AG08395 (cell line): ENCODE measurements at places on chromosomes 5 and 9.

GRCh38 chr5:105587963-105588662 lies 2025.5 kb upstream of the NUDT12 start:
- DNase-seq = no peak

DNA sequence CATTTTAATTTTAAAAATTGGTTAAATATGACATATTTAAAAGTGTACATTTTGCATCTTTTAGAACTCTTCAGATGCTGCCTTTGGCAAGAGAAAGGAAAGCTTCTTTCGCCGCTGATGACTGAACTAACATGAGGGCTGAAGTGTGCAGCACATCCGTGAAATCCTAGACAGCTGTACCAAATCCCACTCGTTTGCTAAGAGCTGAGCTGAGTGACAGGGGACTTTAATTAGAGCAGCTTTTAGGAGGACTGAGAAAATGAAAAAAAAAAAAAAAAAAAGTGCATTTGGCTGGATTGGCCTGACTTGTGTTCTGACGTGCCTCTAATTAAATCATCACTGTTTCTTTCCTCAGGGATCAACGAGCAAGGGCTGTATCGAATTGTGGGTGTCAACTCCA lies 271.3 kb downstream of the ARHGAP26 start:
- no peak for DNase-seq

- no peak for DNase-seq
These were observed 164.7 kb downstream of the CHSY3 start for GRCh38 chr5:130068988-130069387.

DNA sequence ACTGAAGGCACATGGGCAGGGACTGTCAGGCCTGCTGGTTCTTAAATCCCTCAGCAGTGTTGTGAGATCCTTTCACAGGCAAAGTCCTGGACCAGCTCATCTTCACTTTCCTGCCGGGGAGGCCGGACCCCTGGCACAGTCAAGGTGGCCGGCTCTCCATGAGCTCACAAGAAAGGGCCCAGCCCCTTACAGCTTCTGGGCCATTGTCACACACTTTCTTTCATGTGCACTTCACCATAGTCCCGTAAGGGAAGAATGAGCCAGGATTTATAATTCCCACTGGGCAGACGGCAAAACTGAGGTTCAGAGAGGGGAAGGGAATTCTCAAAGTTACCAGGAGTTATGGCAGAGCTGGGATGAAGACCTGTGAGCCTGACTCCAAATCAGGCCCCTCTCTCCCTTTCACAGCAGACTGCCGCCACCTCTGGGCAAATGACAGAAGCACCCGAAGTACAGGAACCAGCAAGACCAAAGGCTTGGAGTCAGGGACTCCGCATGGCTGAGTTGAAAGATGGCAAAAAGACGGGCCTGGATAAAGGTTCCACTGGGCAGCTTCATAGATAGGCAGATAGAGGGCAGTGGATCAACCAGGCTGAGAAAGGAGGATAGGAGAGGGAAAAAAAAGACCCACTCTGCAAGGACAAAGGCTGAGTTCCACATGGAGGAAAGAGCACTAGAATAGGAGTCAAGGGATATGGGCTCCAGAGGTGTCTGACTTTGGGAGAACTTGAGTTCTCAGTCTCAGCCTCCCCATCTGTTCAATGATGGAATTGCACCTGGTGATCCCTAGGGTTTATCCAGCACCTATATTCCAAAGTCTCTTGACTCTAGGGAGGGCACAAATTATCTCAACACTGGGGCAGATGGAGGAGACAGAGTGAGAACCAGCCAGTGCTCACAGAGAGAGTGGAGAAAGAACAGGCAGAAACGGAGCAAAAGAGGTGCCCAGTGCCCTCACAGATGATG lies 128.7 kb downstream of the PAX5 start:
- DNase-seq = no peak

GRCh38 chr9:6968271-6968670 lies 210.5 kb downstream of the KDM4C start:
- DNase-seq = peak; percentile 18

GRCh38 chr5:72921886-72922285 lies 34.0 kb upstream of the FCHO2 start:
- no peak for DNase-seq

DNA sequence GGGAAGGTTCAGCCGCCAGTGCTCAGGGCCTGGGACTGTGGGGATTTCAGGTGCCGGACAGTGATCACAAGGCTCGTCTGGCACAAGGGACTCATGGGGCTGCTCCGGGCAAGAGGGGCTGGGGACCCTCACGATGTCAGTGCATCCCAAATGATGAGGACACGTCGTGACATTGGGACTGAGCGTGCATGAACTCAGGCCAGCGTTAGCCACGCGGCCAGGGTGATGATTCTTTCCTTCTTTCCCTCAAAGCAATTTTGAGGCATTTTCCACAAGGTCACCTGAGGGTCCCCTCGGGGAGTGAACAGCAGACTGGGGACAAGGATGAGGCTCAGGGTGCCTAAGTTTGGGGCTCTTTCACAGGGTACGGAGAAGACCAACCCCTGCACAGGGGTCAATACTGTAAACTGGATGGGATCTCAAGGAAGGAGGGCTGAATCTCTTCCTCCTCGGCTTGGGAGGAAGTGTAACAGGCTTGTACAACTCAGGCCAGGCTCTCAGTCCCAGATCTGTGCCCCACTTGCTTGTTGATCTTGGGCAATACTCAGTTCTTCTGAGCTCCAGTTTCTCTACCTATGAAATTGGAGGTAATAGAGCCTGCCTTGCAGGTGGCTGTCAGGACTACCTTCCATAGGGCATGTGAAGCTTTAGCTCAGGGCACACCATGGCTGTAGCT lies 78.5 kb downstream of the PRRT1B start:
- DNase-seq = no peak

- DNase-seq = no peak
These were observed 7.2 kb downstream of the EGFL7 start for GRCh38 chr9:136669791-136670464.

GRCh38 chr9:36903541-36904435 lies 130.3 kb downstream of the PAX5 start:
- DNase-seq = peak; percentile 18

DNA sequence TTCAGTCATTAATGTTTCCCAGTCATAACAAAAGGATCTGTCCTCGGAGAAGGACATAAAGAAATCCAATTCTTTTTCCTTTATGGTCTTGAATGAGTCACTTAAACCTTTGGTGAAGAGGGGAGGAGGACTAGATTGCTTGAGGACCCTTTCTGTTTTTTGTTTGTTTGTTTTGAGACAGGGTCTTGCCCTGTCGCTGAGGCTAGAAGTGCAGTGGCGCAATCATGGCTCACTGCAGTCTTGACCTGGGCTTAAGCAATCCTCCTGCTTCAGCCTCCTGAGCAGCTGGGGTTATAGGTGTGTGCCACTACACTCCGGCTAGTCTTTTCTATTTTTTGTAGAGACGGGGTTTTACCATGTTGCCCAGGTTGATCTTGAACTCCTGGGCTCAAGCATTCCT lies 12.3 kb downstream of the TIGD6 start:
- DNase-seq = no peak

- no peak for DNase-seq
These were observed 7.9 kb upstream of the HRH2 start for GRCh38 chr5:175649967-175650366.

DNA sequence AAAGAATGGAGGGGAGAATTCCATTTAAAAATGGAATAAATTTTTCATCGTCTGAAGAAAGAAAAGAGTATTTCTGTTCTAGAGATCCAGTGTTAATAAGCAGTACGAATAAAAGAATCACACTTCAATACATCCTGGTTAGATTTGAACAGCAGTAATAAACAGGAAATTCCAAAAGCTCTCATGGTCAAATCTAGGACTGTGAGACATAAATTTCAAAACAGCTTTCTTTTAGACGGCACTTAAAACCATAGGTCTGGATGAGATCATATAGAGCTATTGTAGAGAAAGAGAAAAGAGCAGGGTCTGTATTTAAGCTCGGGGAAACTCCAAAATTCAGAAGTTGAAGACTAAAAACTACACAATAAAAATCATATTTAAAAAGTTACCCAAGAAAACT lies 1006.9 kb upstream of the CTNND2 start:
- DNase-seq = no peak

GRCh38 chr9:89529243-89530035 lies 31.5 kb upstream of the SEMA4D start:
- DNase-seq = no peak

- DNase-seq = no peak
These were observed 35.2 kb upstream of the PITX1 start for GRCh38 chr5:135069016-135069770.

- no peak for DNase-seq
These were observed 3.6 kb downstream of the SLC12A7 start for GRCh38 chr5:1108023-1108864.

- DNase-seq = peak; percentile 60
These were observed 103.6 kb downstream of the TSSK1B start for GRCh38 chr5:113331209-113331551.
